ENCODE measurements at places on chromosomes 3 and 15. TPM values are rescaled to one million over a fixed set of nuclear protein-coding genes. Genes with fewer than 3 reads are reported as not detected.

The UTS2B gene
- 0.72 TPM for total RNA-seq

The PLIN1 gene
- total RNA-seq = under 0.01 TPM

The SMAD3 gene
- total RNA-seq = 71.0 TPM

DNA sequence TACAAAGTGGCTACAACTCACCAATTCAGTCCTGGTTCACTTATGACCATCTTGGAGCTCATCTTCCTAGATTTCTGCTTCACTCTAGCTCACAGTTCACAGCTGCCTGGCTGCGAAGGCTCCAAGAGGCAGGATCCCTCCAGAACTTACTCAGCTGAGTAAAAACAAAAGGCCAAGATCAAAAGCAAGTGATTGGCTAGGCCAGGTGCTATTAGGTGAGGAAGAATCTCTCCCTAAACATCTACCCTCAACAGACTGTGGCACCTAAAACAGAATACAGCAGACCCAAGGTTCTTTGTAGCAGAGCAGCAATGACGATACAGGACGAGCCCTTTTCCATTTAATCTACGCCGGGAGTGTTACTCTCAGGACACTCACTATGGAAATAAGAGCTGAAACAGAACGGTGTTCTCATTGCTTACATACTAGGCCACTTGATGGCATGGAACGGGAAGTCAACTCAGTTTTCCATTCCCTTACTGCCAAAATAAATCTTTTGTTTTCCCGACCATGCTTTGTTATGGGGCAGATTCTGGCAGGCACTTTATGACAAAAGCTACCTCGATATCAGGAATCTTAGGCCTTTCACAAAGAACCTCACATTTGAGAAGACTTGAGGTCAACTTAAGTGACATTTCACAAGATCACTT is 901 bp downstream of the ICE2 start:
- peak; percentile 49 for DNase-seq

The TRPC1 gene
- total RNA-seq = 5.9 TPM

The PLSCR4 gene
- total RNA-seq = 2.8 TPM

DNA sequence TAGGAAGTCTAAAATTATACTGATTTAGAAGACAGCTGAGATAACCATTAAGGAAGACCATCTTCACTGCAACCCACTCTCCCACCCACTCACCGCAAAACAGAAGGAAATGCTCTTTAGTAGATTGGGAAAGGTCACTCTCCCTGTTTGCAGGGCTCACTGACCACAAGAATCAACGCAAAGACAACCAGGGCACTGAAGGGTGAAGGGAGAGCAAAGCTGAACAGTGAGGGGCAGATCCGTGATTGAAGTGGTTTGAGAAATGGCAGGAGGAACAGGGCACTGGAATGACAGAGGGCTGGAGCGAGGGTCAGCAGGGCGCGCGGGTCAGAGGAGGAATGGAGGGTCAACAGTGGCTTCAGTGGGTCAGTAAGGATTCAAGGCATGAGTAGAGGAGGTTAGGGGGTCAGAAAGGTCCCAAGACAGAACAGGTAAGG is 520 bp downstream of the MESD start:
- no peak for DNase-seq

DNA sequence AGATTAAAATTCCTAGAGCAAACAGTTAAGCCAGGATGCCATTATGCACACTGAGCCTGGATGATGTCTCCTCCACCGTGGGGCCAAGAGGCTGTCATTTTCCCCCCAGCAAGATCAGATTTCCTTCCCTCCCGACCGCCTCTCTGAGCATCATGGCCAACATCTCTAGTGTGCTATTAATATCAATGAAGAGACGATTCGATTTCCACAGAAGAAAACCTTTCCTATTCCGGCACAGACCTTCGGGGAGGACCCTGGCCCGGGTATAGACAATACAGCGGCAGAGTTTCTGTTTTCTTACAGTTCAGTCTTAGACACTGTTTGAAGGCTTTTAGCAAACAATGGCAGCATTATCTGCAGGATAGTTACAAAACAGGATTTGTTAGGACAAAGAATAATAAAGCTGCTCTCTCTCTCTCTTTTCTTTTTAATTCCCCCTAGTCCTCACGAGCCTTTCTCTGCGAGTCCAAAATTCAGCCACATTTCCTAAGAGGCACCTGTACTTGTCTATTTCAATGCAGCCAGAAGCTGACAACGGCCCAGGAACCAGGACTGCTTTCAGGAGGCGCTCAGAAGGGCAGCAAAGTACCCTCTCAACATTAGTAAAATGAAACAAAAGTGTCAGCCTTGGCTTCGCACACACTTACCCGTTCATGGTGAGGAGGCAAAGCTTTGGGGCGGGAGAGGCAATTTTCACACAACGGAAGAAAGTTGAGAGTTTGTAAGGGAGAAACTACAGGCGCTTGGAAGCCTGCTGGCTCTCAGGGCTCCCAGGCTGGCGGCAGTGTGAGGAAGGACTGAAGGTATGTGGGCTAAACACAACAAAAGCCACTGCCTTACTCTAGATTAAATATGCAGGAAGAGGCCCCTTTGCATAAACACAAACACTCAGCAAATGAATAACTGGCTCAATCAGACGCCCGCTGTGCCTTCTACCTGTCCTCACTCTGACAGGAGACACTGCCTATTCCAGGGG is 278.0 kb downstream of the FOXP1 start:
- peak; percentile 57 for DNase-seq

DNA sequence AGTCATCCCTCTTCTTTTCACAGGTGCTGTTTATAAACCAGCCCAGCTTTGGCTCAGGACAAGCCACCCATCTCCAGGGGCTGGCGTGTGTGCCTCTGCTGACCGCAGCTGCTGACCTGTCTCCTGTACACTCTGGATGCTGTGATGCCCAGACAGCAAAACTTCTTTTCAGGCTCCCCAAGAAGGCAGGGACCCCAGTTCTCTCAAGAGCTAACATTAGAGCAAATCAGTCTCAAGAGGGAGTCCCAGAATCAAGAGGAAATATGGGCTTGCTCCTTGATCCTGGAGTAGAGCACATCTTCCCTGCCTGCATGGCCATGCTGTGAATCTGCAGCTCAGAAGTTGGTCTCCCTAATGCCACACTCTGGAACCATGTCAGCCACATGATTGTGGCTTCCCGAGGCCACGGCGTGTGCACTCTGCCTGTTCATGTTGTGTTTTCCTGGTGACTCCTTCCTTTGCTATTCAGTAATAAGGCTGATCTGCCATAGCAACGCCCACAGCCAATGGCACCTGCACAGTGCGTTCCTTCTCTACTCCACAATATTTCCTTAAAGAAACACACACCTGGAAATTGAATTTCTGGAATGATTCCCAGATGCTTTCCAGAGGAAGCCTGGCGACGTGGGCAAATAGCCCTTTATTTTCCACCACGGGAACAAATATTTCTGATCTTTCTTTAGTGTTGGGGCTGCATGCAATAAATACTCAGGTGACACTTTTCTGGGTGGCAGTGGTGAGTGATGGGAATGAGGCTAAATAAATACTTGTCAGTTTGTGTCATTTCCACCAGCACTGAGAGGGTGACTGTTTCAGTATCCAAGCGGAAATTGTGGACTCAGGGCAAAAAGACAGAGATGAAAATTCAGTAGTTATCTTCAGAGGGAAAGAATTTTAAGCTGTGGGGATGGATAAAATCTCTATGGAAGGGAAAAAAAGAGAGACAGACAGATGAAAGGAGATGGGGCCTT is 21.9 kb upstream of the THSD4 start:
- peak; percentile 82 for DNase-seq

DNA sequence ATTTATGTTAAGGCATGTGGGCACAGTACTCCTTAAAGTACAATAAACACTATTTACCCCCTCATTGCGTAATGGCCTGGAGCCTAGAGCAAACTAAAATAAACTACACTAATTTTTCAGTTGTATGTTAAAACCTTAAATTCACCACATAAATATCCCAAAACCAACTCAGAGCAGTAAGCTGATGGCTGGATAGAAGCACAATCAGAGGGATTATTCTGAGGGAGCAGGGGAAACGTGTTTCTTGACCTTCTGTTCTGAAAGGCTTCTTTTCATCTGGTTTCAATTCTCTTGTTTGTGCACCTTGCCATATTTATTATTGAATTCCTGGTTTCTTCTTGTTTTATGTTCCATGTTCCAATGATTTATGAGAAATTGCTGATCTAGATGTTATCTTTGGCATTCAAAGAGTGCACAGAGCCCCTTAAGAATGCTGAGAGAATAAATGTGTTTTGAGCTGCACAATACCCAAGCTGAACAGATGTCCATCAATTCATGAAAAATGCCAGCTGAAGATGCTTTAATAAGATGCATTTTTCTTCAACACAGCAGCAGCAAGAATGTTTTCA is 29.6 kb downstream of the RPL22L1 start:
- peak; percentile 33 for DNase-seq

The CADPS gene
- not detected for total RNA-seq

GRCh38 chr15:35040339-35041255 is 44.5 kb downstream of the NANOGP8 start:
- DNase-seq = no peak

The CDCP1 gene
- 2.5 TPM for total RNA-seq

The NSMCE3 gene
- total RNA-seq = 6.3 TPM

GRCh38 chr3:31186041-31186440 is 291.6 kb upstream of the GADL1 start:
- no peak for DNase-seq

The C2CD4A gene
- total RNA-seq = not detected

DNA sequence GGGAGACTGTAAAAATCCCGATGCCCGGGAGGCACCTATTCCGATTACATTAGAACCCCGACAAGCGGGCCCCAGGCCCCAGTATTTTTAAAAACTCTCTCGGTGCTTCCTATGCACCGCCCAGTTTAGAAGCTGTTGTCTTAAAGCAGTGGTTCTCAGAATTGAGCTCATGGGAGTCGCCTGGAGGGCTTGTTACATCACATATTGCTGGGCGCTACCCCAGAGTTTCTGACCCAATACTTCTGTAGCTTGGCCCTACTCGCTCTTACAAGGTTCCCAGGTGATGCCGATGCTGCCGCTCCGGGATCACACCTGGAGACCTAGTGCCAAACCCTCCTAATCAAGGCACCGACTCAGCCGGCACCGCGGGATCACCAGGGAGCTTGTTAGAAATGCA is 35.2 kb downstream of the CPN2 start:
- no peak for DNase-seq

The SI gene
- total RNA-seq = not detected

The SCAPER gene
- 9.7 TPM for total RNA-seq

- DNase-seq = no peak
Observed at GRCh38 chr15:66801266-66801665, 99.2 kb downstream of the SMAD6 start.

The MEIS2 gene
- 50.3 TPM for total RNA-seq

DNA sequence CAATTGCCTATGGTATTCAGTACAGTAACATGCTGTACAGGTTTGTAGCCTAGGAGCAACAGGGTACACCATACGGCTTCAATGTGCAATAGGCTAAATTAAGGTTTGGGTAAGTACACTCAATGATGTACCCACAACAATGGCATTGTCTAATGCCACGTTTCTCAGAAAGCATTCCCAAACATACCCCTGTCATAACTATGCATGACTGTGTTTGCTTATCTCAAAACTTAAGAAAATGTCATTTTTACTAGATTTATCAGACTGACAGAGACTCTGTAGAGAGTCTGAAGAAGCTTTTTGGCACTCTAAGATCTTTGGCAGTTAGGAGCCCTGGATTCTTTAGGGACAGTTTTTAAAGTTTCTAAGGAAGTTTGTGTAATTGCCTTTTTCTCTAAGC is 59.9 kb downstream of the MECOM start:
- no peak for DNase-seq

GRCh38 chr3:160999274-160999673 is 105.9 kb downstream of the B3GALNT1 start:
- DNase-seq = no peak

GRCh38 chr3:159418571-159419526 is 569.8 kb upstream of the IL12A start:
- DNase-seq = peak; percentile 34

DNA sequence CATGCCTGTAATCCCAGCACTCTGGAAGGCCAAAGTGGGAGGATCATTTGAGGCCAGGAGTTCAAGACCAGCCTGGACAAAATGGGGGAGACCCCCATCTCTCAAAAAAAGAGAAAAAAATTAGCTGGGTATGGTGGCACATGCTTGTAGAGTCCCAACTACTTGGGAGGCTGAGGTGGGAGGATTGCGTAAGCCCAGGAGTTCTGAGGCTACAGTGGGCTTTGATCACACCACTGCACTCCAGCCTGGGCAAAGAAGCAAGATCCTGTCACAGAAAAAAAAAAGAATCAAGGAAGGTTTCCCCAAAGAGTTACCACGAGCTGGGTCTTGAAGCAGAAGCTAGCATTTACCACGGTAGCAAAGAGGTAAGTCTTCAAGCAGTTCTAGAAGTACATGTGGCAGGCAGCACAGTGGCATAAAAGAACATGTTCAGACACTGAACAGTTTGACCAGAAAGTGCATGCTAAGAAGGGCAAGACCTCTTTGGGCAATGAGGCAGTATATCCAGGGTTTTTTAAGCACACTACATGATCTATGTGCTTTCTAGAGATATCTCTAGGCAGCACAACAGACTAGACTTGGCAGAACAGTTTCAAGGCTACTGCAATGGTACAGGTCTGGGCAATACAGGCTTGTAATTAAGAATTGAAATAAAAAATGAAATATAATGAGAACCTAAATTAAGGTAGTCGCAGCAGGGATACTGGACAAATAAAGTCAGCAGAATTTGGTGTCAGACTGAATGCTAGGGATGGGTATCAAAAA is 418.5 kb downstream of the SHQ1 start:
- no peak for DNase-seq

GRCh38 chr3:13371100-13372075 is 48.7 kb downstream of the NUP210 start:
- DNase-seq = no peak

- no peak for DNase-seq
Observed at GRCh38 chr3:196235452-196236122, 19.3 kb downstream of the SLC51A start.

All from IMR-90 (cell line).